ENCODE measurements at places on chromosomes 16 and 17. TPM values are rescaled to one million over a fixed set of nuclear protein-coding genes. Genes with fewer than 3 reads are reported as not detected.

DNA sequence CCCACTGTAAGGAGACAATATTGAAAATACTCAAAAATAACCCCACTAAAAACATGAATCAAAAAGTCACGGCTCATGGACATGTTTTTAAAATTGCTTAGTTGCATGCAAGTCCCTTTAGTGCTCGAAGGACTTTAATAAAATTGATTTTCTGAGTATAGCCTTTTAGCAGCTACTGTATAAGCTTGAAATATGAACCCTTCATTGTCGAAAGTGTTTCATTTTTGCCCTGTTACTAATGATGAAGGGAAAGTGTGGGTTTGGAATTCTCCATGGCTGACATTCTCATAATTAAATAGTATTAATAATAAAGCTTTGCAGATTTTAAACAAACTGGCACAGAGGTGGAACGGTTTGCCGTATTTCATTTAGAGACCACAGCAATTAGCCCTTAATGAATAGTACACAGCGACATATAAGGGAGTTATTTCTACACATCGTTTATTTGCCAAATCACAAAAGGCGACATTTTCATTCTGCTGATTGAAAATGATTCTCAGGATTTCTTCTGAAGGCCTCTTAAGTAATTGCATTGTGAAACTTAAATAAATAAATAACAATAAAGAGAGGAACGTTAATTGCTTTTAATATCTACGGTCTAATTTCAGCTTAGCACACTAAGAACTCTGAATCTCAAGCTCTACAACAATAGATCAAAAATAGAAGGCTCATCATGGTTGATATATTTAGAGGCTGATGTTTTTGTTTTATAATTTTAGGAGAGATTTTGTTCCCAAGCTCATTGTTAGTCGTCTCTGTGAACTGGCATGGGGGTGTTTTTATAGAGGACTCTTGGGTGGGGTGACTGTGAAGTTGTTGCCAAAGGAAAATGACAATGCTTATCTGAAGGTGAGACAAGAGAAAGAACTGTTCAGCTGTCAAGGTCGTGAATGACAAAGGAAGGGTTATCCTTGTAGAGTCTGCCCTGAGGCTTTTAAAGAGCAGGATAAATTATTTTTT lies 60.6 kb downstream of the IRX6 start:
- no peaks in the 10 kb centered on the region for H3K36me3 ChIP-seq
- no peak overlapping the region for H3K4me3 ChIP-seq
- no peaks in the 10 kb centered on the region for H3K4me1 ChIP-seq
- H3K27me3 ChIP-seq: no peaks in the 10 kb centered on the region
- DNase-seq: no peak
- no peak overlapping the region for H3K27ac ChIP-seq

DNA sequence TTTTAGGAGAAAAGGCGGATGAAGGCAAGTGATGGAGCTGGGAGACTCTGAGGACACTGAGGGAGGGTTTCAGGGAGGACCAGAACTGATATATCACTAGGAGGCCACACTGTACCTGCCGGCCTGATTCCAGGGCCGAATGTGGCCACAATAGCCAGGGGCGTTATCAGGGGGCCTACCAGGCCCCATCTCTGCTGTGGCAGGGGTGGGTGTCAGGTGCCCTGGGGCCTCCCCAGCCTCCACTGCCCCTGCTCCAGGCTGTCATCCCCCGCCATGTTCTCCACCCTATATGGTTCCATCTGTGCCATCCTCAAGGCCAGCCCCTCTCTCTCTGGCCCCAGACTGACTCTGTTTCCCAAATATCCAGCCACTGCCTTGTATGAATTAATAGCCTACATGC lies 246.5 kb downstream of the GSG1L start:
- no peaks in the 10 kb centered on the region for H3K27me3 ChIP-seq
- DNase-seq: no peak
- H3K36me3 ChIP-seq: no peaks in the 10 kb centered on the region
- H3K4me3 ChIP-seq: no peak overlapping the region

DNA sequence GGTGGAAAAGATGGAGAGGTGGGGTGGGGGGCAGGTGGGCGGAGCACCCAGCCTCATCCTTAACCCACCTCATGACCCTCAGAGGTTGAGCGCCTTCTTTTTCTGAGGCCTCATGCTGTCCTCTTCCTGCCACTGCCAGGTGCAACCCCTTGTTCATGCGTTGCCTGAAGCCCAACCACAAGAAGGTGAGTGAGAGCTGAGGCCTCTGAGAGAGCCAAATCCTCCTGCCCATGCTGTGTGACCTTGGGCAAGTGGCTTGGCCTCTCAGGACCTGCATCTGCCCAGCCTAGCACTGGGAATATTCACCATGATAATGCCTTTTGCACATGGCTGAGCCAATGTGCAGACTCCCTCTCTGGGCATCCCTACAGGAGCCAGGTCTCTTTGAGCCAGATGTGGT lies 32.1 kb downstream of the MYO15A start:
- no peak for DNase-seq
- no peak overlapping the region for H3K4me3 ChIP-seq
- H3K27ac ChIP-seq: no peak overlapping the region
- no peaks in the 10 kb centered on the region for H3K36me3 ChIP-seq
- no peaks in the 10 kb centered on the region for H3K4me1 ChIP-seq

PSMD3 gene
- 65.1 TPM for total RNA-seq
